ENCODE measurements at places on chromosomes 16 and 17.
A peak's percentile ranks its signal among the peaks of the same experiment; 100 is the strongest.

DNA sequence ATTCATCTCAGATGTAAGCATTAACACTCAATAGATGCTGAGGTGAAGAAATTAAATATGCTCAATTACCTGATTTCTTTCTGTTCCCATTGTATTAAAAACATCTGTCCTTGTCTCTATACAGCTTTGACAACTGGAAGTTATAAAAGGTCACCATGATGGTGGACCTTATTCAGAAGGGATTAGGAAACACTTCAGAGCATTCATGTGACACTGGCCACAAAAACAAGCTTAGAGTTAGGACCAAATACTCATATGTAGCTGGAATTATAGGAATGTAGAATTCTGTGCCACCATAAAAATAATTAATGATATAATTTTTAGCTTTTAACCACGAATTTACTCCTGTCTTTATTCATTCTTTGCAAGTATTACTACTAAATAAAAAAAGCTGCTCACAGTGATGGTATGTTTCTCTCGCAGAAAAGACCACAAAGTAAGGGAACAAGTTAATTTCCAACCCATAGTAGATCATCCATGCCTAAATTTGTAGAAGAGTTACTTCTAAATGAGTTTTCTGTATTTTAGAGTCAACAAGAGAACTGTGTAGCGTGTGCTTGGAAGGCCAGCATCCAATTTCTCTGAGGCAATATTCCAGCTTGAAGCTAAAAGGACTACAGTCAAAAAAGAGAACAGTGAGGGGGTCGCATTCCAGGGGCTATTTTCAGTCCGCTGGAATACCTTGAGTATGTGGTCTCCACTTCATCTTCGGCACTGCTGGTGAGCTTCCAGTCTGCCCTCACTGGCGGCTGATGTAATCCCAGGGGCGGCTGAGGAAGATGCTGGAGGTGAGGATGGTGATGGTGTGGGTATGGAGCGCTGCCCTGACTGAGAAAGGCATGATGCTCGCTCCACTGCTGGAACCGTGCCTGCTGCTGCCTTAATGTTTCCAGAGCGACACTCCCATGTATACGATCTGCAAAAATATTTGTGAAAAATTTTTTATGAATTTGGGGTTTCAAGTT lies 63.7 kb downstream of the CACNG1 start:
- DNase-seq = no peak

GRCh38 chr16:78436023-78436422 lies 336.6 kb downstream of the WWOX start:
- DNase-seq = no peak

DNA sequence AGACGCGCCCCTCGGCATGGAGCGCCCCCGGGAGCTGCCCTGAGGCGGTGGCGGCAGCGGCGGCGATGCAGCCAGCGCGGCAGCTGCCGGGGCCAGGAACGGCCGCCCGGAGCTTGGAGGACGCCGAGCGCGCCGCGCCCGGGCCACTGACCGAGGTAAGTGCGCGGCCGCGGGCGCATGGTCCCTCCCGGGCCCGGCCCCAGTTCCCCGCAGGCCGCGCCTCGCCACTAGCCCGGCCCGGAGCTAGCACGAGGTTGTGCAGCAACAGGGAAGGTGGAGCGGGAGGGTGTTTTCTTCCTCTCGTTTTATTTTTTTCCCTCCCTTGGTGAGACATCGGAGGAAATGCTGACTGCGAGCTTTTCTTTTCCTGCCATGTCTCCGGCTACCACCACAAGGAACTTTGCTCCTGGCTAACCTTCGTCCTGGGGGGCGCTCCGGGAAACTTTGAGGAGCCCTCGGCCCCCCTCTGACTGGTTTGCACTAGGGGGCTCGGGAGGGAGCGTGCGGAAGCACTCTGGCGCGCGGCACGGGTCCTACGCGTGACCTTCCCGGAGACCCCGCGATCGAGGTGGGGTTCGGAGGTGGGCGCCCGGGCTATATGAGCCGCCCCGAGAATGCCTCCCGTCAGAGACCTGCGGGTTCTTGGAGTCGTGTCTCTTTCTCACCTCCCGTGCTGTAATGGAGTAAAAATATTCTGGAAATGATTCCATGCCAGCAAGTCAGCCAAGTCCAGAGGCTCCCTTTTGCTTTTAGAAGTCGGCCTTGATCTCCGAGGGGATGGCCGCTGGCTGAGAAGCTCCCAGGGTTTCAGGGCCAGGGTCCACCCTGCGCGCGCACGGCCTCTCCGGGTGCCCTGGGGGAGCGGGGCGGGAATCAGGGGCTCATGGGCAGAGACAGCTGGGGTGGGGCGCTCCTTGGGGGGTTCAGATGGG lies 868 bp downstream of the KCNJ12 start:
- DNase-seq = no peak

GRCh38 chr16:19132898-19133297 lies 19.1 kb downstream of the ITPRIPL2 start:
- no peak for DNase-seq

- DNase-seq = no peak
Measured at GRCh38 chr17:56744721-56745120, 89.0 kb downstream of the C17orf67 start.

DNA sequence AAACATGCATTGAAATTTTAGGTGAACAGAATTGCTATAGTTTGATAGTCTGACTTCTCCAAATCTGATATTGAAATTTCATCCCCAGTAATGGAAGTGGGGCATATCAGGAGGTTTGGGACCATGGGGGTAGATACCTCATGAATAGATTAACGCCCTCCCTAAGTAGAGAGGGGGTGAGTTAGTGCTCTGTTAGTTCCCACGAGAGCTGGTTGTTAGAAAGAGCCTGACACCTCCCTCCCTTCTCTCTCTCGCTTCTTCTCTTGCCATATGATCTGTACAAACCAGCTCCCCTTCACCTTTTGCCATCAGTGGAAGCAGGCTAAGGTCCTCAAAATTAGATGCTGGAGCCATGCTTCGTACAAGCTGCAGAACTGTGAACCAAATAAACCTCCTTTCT lies 78.8 kb downstream of the BRIP1 start:
- no peak for DNase-seq

GRCh38 chr16:86868786-86869185 lies 290.4 kb downstream of the FOXL1 start:
- no peak for DNase-seq

GRCh38 chr16:71895679-71896365 lies 491 bp downstream of the IST1 start:
- no peak for DNase-seq

GRCh38 chr17:81934850-81935708 lies 2.0 kb downstream of the PYCR1 start:
- DNase-seq = no peak

DNA sequence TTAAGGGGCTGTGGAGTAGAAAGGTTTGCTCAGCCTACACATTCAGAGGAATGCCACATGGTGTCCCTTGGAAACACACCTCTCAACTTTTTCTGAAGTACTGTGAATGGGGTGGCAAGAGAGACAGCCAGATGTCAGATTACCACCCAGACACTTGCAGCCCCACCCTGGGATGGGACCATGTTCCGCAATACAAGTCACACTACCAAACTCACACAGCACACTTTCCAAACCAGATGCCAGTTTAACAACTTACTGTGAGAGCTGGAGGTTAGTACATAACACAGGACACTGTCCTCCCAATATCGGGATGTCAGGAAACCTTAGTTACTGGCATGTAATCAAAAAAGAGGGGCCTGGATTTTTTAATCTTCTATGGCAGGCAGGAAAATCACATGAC lies 7.9 kb downstream of the USP7 start:
- DNase-seq = no peak

GRCh38 chr17:19558946-19559345 lies 25.3 kb downstream of the SLC47A1 start:
- no peak for DNase-seq

- DNase-seq = no peak
Measured at GRCh38 chr17:9266697-9267117, 245.4 kb downstream of the NTN1 start.

- no peak for DNase-seq
Measured at GRCh38 chr17:78242024-78242742, 10.8 kb downstream of the TMEM235 start.

DNA sequence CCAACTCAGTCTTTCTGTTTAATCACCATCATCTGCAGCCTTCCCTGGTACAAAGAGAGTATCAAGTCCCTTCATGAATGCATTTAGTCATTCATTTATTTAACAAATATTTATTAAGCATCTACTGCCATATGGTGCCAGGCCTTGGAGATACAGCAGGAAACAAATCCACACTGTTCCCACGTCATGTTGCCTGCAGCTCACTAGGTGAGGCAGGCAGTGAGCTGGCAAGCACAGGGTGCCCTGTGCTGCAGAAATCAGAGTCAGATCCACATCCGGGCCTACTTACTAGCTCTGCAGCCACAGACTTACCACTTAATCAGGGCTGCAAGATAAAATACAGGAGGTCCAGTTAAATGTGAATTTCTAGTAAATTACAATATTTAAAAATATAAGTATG lies 38.5 kb upstream of the CES5A start:
- no peak for DNase-seq

GRCh38 chr17:73309727-73310596 lies 1.8 kb downstream of the CDC42EP4 start:
- no peak for DNase-seq

GRCh38 chr16:56734429-56734828 lies 4.5 kb downstream of the NUP93 start:
- no peak for DNase-seq

- DNase-seq = no peak
Measured at GRCh38 chr17:75503976-75504346, 11.4 kb downstream of the CASKIN2 start.

DNA sequence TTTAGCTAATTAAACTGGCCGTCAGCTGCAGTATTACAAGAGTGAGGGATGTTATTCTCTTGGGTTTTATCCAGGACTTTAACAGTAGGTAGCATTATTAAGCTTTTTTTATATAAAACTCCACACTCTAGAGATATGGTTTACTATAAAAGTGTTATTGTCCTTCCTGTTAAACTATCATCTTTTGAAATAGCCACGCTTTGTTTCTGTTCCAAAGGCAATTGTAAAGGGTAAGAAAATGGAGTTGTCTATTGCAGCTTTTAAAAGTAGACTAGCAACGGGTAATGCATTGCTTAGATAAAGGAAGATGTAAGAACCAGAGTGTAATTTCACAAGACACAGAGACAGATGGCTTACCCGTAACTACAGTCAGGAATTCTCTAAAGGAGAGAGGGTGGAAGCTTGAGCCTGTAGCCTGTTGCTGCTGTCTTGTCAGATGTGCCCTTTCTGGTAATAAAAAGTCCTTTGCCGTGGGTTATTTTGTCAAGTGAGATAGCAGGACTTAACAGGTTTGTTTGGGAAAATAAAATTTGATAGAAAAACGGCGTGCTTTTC lies 56.4 kb downstream of the WWOX start:
- DNase-seq = no peak

GRCh38 chr17:44904001-44904984 lies 5.0 kb upstream of the EFTUD2 start:
- no peak for DNase-seq

DNA sequence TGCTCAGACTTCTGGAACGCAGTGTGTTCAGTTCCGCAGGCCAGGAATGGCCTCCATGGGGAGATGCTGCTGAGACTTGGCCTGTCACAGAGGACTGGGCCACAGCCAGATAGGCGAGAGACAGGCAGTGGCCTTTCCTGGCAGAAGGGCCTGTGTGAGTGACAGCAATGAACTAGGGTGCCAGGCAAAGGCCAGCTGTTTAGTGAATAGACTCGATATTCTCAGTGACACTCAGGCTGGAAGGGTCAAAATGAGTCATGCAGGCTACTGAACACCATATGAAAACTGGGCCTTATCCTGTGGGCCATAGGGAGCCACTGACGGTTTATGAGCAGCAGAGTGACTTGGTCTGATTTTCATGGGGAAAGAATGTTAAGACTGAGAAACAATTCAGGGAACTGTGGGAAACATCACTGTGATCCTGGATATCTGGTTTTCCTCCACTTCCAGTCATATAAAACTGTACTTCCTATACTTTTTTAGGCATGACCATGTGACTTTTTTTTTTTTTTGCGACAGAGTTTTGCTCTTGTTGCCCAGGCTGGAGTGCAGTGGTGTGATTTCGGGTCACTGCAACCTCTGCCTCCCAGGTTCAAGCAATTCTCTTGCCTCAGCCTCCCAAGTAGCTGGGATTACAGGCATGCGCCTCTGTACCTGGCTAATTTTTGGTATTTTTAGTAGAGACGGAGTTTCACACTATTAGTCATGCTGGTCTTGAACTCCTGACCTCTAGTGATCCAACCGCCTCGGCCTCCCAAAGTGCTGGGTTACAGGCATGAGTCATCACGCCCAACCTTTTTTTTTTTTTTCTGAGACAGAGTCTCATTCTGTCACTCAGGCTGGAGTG lies 5.2 kb upstream of the NUBP1 start:
- no peak for DNase-seq

DNA sequence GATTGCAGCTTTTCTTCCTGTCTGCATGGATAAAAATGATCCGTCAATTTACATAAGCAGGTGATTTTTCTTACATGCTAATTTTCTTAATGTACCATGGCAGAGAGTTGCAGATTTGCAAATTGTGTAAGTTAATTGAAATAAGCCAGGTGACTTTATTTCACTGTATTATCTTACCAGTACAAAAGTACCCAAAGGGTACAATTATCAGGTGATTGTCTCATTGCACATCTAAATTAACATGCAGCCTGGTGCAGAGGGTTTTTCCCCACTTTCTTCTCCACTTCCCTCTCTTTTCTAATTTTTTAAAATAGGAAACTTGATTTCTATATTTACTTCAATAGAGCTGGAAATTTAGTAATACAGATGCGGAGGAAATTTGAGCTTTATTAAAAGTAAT lies 11.2 kb downstream of the NLK start:
- no peak for DNase-seq

DNA sequence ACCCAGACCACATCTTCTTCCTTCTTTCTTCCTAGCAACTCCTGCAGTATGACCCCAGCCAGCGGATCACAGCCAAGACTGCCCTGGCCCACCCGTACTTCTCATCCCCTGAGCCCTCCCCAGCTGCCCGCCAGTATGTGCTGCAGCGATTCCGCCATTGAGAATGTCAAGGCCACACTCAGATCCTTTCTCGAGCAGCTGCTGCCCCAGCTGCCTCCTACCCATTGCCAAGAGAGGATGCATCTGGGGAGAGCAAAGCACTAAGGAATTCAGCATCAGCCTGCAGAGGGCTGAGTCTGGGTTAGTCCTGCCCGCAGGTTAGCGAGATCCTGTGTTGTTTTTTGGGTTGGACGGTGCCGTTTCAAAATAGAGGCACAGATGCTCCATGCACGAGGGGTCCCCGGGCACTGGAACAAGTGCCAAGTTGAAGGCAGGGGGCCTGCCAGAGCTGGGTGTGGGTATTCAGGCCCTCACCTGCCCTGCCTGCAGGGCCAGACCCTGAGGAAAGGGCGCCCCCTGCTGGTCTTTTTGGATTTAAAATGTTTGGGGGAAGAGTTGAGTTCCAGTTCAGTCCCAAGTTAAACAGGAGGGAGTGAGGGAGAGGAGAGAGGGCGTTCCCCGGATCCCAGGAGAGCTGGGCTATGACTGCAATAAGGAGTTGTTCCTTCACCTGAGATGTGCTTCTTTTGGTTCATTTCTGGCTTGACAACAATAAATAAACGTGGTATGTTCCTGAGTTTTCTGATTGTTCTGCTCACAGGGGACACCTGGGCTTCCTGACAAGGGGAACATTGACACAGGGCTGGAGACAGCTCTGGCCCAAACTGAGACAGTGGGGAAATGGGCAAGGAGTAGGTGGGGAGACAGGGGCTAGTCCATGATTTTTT lies 4.9 kb downstream of the CDK3 start:
- DNase-seq = peak; percentile 57

- DNase-seq = no peak
Measured at GRCh38 chr17:4931963-4932362, at the start of gene GP1BA. Gene GP1BA (plus strand): TSS chr17:4932277. CDS start chr17:4932605, 328 bp downstream.

GRCh38 chr16:67268136-67268579 lies 11.2 kb upstream of the PLEKHG4 start:
- DNase-seq = no peak
